ENCODE measurements at places on chromosomes 6 and 20. TPM values are rescaled to one million over a fixed set of nuclear protein-coding genes. Genes with fewer than 3 reads are reported as not detected.

STK4 gene
- polyA plus RNA-seq = 9.2 TPM

MUCL3 gene
- not detected for polyA plus RNA-seq

PRR18 gene
- 1.4 TPM for polyA plus RNA-seq

DLL1 gene
- polyA plus RNA-seq = 21.0 TPM

KCNK16 gene
- polyA plus RNA-seq = not detected

NKAIN4 gene
- 53.5 TPM for polyA plus RNA-seq

SIGLEC1 gene
- polyA plus RNA-seq = 4.6 TPM

SGK2 gene
- 0.90 TPM for polyA plus RNA-seq

SNAI1 gene
- 11.9 TPM for polyA plus RNA-seq

VWA7 gene
- 2.5 TPM for polyA plus RNA-seq

GRCh38 chr6:16446273-16446672, 207.9 kb downstream of the GMPR start:
- no peak for DNase-seq

- no peak for DNase-seq
Measured at GRCh38 chr6:105509506-105510331, 106.8 kb upstream of the PREP start.

- DNase-seq = no peak
Measured at GRCh38 chr6:169652896-169653295, 48.9 kb downstream of the WDR27 start.

DNA sequence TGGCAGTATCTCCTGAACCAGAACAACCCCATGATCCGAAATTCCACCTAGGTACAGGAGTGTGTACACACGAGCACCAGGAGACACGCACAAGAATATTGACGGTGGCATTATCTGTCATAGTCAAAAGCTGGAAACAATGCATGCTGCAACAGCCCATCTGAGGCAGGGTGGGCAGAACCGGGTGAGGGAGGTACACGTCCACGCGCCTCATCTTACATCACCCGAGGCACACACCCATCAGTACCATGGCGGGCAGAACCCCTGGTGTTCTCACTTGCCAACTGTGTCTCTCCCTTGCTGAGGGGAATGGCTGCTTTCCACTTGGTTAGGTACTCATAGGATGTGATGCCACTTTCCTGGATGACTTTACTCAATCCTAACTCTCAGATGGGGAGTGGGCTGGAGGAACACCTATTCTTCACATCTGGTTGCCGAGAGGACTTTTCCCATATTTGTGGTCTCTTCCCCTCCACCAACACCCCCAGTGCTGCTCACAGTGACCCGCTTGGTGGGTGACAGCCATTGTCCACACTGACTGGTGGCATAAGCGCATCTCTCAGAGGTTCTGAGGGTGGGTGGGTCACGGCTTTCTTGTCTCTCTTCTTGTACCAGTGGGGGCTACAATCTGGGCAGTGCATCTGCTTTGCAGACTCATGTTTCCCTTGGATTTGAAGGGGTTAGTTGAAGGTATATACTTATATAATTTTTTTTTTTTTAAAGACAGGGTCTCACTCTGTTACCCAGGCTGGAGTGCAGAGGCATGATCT, 13.5 kb downstream of the PPP1R3G start:
- DNase-seq = no peak

DNA sequence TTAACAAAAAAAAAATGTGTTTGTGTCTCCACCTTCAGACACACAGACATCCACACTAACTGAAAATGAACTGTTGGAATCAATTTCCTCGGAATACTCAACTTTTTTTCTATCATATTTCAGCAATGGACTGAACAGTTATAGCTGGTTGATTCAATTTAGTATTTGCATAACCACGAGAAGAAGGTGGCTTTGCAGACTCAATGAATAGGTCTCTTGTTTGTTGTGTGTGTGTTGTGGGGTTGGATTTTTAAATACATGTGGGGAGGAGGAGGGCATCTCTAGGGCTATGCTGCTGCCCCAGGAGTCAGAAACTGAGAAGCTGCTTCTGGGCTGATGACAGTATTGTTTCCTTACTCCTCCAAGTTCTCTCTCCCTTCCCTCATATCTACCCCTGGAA, 28.7 kb downstream of the TFAP2A start:
- DNase-seq = no peak

GRCh38 chr6:14882394-14883026, 363.4 kb upstream of the JARID2 start:
- no peak for DNase-seq

Measured in hindlimb muscle (tissue), 1 donor.